ENCODE measurements at places on chromosomes 5 and 9.

DNA sequence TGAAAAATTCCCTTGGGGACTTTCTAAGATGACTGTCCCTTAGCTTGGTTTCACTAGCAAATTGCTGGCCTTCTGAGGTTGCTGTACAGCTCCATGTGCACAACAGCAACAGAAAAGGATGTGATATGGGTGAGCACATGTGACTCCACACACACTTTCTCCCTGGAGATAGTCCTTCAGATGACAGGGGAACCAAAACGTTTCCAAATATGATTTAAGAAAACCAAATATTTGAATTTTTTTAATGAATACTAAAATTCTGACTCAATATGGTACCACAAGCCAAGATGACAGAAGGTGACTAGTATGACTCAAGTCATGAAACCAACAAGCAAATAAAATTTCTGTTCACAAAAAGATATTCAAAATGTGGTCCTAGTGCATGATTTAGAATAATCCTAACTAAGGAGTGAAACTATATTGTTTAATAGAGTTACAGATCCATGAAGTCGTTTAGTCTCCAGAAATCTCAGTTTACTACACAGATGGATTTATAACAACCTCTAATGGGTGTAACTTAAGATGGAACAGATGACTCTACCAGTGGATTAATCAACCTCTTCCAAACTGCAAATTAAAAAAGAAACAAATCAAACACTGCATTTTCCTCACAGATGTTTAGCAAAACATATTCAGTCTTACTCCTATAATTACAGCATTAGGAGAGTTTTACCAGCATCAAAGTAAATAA, 144.8 kb upstream of the PIK3R1 start:
- no peak for DNase-seq

GRCh38 chr5:151592855-151593408, 1.8 kb upstream of the FAT2 start:
- no peak for DNase-seq

DNA sequence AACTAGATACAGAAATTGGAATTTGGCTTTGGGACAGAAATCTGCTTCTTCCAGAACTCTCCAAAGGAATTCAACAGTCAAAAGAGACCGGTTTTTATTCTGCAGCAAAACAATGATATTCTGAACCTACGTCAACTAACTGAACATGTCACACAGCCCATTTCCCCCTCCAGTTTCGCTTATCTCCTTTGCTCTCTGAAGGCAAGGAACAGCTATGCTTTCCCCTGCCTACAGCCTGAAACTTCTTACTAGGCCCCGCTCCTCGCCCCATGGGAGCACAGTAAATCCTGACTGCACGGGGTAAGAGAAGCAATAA, 488 bp downstream of the SKIC3 start:
- DNase-seq, result no peak

DNA sequence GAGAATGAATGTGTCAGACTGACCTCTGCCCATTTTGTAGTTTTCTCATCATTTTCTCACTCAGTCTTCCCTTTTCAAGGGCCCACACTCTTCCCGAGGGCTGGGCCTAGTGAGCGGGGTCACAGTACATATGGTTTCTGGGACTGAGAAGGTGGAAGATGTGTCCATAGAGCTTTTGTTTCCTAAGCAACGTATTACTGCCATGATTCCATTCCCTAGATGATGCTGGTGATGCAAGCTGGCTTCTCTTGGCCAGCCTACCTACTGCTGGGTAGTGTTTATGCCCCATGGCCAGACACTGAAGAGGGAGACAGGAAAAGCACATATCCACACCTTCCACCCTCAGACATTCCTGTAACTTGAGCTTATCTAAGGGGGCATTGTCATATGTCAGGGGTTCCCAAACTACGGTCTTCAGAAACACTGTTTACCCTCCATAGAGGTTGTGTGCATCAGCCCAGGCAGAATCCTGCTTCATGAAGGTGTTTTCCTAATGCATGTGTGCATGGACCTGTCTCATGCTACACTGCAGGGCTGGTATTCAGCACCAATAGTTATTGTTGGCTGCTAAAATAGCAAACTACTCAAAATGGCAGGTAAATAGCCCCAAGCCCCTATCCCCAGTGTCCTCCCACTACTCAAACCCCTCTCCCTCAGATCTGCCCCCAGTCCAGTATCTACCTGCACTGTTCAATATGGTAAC, 9.5 kb downstream of the IRF1 start:
- DNase-seq, result no peak

DNA sequence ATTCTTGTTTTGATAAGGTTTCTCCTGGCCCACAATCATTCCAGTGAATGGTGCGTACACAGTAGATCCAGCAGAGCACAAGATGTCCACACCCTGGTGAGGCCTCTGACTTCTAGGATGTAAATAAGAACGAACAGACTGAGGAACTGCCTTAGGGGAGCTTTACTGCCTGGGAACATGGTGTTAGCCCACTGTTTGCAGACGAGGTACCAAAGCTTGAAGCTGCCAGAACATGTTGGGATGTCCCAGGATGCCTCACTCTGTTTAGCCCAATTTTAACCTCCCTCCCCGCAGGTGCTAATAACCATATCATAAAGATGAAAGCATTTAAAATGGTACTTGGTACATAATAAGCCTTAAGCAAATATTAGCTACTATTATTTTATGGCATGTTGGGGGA, 3.5 kb downstream of the LECT2 start:
- DNase-seq, result no peak

DNA sequence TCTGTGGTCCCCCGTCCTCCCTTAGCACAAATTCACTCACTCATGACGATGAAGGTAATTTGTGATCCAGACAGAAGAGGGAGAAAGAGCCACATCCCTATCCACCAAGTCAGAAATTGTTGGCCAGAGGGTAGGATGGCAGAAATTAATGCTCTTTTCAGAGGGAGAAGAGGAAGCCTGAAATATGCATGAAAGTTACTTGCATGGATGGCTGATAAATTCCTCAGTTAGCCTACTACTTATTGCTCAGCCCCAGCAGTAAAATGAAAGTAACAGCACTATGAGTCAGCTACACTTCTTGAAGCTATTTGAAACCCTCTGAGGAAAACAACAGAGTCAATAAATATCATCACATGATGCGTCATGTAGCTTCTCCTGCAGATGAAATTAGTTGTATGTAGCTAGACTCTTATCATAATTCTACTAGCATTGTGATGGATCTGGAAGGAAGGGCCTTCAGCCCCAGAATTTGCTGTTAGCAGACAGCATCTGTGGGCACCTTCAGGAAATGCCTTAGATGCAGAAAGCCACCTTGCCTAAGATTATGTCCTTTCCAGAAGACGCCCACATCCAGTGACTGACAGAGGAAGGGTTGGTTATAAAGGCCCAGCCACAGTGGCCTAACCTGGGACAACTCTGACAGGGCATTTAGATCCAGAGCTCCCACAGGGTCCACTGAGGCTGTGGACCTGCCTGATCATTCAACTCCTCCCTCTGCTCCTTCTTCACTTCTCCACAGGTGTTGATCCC, 81.2 kb upstream of the CCDC112 start:
- DNase-seq, result no peak

DNA sequence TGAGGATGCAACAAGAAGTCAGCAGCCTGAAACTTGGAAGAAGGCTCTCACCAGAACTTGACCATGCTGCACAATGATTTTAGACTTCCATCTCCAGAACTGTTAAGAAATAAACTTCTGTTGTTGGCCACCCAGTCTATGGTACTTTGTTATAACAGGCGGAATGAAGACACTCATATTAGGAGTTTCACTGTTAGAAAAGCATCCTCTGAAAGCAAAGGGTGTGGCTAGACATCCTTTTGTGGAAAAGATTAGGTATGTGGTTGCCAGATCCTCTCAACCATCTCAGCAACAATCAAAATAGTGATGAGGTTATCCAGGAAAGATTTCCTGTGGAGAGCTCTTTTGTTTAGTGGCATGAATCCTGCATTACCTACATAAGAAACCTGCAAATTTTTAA, 20.7 kb downstream of the ITGA2 start:
- no peak for DNase-seq

DNA sequence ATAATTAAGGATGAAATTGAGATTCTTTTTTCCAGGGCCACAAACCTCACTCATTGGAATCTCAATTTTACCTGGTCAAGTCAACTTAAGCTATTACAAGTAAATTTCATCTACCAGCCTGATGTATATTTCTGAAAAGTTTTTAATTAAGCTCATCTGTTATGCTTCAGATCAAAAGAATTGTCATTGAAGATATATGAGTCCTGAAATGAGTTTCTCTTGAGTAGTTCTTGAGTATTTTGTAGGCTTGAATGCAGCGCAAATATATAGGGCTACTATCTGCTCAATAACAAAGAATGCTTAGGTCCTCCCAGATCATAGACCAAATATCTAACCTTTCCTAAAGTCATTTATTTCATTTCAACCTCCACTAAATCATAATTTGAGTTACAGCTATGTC, 482.2 kb upstream of the ST8SIA4 start:
- DNase-seq, result no peak

DNA sequence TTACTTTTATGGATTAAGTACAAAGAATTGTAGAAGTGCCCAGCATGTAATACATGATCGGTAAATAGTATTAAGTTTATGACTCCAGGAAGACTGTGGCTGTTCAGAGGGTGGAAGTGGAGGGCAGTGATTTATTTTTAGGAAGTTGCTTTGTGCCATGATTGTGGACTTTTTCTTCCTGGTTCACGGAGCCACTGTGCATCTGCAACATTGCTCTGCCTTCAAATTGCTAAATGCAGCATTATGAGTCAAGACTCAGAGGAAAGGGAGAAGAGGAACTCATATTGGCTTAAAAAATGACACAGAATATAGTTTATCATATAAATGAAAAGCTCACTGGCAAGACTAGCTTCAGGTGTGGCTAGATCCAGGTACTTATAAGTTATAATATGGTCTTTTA, 301.5 kb downstream of the KCTD16 start:
- no peak for DNase-seq

DNA sequence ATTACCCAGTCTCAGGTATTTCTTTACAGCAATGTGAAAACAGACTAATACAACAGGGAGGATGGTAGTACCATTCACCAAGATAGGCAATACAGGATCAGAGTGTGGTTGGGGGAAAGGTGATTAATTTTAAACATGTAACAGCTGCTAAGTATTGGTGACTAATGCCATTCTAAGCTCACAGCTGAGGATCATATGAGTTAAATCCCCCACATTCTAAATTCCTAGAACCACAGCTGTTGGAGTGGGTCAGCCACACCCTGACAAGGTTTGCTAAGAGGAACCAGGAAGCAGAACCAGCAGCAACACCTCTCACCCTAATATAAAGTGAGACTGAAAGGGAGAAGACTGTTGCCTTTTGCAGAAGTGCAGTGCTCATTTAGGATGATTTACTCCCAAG, 24.8 kb downstream of the HSPB3 start:
- DNase-seq, result no peak

DNA sequence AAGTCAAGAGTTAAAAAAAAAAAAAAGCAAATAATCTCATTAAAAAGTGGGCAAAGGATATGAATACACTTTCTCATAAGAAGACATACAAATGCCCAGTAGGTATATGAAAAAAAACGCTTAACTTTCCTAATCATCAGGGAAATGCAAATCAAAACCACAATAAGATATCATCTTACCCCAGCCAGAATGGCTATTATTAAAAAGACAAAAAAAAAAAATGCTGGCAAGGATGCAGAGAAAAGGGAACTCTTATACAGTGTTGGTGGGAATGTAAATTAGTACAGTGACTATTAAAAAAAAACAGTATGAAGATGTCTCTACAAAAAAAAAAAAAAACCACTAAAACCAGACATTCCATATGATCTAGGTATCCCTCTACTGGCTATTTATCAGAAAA, 79.4 kb downstream of the LPAR1 start:
- no peak for DNase-seq

DNA sequence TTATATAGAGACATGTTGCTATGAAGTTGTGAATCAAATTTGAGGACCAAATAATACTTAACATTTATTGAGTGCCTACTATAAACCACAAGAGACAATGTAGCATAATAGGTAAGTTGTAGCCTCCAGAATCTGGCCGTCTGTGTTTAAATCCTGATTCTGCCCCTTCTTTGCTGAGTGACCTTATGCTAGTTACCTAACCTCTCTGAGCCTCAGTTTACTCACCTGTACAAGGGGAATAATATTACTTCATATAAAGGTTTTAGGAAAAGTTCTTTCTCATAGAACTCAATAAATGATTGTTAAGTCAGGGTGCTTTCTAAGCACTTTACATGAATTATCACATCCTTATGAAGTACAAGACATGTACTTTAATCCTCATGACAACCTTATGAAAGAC, 120.6 kb downstream of the NDUFS4 start:
- no peak for DNase-seq

GRCh38 chr9:18910916-18911315, 122.1 kb downstream of the SAXO1 start:
- DNase-seq, result no peak

DNA sequence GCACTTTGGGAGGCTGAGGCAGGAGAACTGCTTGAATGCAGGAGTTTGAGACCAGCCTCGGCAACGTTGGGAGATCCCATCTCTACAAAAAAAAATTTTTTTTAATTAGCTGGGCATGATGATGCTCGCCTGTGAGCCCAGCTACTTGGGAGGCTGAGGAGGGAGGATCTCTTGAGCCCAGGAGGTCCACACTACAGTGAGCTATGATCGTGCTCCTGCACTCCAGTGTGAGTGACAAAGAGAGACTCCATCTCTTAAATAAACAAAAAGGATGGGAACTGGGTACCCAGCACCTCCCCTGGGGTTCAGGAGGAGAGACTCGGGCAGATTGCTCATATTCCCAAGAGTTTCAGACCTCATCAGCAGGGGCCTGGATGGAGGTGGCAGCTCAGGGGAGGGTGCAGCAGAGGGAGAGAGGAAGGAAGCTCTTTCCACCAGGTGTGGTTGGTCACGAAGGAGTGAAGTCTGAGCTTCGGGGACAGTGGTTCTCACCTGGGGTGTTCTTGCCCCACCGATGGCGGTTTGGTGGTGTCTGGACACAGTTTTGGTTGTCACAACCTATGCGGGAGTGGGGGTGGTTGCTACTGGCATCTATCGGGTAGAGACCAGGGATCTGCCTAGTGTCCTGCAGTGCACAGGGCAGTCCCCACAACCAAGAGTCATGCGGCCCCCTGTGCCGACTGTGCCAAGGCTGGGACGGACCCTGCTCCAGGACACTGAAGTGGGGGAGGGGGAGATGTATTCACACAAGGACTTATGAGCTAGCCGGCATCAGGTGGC, 72.7 kb downstream of the ANKRD33B start:
- no peak for DNase-seq

DNA sequence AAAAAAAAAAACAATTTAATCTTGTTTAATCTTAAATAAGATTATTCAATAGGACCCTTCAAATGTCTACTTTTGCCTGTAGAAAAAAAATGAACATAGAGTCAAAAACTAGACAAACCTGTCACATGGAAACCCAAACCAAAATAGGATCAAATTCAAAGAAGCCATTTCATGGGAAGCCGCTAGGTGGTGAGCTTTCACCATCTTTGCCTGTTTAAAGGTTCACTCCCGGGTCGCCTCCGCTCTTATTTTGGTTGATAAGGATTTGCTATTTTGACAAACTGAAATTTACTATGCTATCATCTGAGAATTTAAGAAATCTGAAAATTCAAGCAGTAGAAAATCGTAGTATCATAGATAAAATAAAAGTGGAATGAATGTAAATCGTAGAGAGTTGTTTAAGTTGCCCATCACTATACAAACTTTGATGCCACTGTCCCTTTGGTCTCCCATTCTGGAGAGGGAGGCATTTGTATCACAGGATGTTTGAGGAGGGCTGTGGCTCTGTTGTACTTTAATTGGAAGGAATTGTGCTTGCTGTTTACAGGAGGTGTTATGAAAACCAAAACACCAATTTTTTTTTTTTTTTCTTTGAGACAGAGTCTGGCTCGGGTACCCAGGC, 43.5 kb upstream of the DNAH5 start:
- DNase-seq, result no peak
